Purkinje cell (primary cell): ENCODE measurements at places on chromosomes 3 and 15. TPM values are rescaled to one million over a fixed set of nuclear protein-coding genes. Genes with fewer than 3 reads are reported as not detected.

Gene NME9
- 5.3 and 6.2 TPM in 2 replicates for polyA plus RNA-seq

Gene CHRFAM7A
- not detected in 2 replicates for polyA plus RNA-seq

Gene SLC9C1
- polyA plus RNA-seq: not detected in 2 replicates

Gene MOBP
- 2.7 and 4.5 TPM in 2 replicates for polyA plus RNA-seq

Gene ISLR
- 1.6 and 3.0 TPM in 2 replicates for polyA plus RNA-seq

Gene SKOR1
- polyA plus RNA-seq: 26.2 and 35.5 TPM in 2 replicates

Gene GOLGA8M
- polyA plus RNA-seq: not detected in 2 replicates

Gene CELSR3
- polyA plus RNA-seq: 0.59 and 1.1 TPM in 2 replicates

Gene ETFA
- 83.7 and 135 TPM in 2 replicates for polyA plus RNA-seq

Gene SUSD5
- 0.62 and 0.97 TPM in 2 replicates for polyA plus RNA-seq

Gene TRH
- polyA plus RNA-seq: 0.40 TPM in 1 of 2 replicates, not detected in the other

Gene MYO5C
- polyA plus RNA-seq: 2.6 and 4.4 TPM in 2 replicates

Gene SENP8
- polyA plus RNA-seq: 12.6 and 13.2 TPM in 2 replicates

Gene SCN11A
- 0.66 and 0.69 TPM in 2 replicates for polyA plus RNA-seq
